CMK (cell line): ENCODE measurements at places on chromosomes 6 and 20.

DNA sequence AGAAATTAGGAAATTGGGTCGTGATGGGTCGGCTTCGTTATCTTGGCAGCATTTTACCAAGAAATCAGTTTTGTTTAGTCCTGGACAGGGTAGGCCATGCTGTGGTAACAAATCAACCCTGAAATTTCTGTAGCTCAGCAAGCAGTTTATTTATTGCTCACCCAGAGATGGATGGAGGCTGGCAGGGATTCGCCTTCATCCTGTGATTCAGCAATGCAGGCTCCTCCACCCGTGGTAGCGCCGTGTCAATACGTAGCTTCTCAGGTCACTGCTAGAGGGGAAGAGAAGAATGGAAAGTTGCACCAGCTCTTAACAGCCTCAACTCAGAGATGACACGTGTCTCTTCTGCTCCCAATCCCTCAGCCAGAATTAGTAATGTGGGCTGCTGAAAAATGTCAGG is 157.0 kb upstream of the SGK1 start:
- DNase-seq = no peak

- no peak for DNase-seq
Measured at GRCh38 chr20:58264271-58264670, 35.8 kb upstream of the ANKRD60 start.

GRCh38 chr20:45945678-45946148 is 11.2 kb downstream of the PCIF1 start:
- DNase-seq = no peak

DNA sequence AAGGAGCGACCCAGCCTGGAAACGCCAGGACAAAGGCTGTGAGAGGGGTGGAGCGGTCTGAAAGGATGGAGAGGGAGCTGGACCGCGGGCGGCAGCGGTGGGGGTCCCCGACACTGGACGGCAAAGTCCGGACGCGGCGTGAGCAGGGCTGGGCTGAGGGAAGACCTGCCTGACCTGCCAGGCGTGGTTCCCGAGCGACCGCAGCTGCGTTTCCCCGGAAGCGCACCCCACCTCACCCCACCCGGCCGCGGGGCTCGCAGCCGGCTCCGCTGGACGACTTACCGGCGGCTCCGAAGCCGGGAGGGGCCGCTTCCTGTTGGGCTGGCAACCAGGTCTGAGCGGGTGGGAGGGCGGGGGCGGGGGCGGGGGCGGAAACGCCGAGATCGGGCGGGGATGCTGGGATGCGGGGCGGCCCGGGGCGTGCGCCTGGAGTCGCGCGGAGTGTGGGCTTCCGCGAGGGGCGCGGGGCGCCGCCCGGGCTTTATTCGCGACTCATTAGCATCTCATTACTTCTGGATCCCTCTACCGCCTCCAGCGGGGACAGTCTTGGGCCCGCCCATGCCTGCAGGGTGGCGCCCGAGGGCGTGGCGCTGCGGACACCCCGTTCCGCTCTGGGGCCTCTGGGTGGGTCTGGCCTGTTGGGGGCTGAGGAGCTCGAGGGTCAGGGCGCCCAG is at the start of gene MICAL1:
MICAL1 (minus strand) TSS at position 336 of the 674 bp plus-strand sequence. CDS start 1,576 bp downstream, outside the sequence.
- peak; percentile 48 for DNase-seq

DNA sequence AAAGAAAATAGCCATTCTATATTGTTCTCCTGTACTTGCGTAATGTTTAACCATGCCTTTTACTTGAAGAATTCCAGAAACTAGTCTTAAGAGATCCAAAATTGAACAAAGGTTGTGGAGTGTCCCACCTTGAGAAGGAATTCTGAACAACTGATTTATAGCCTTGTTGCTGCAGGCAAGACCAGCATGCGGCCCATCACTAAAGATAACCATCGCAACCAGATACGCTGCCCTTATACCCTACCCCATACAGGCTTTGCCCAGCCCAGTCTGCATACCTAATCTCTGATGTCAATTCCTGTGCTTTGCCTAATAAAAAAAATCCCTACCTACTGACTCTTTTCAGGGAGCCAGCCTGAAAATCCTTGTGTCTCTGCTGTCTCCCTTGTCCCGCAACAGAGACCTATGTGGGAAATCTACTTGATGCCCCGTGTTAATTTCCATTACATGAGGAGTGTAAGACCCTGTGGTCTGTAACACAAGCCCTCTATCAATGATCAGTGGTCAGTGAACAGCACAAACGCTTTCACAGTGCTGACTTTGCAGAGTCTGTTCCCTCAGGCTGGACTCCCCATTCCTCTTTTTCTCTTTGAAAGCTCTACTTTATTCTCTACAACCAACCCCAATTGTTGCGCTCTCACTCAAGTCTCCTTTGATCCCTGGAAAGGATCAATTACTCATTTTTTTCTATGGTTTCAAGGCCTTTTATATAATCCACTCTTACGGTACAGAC is 125.7 kb upstream of the BTBD3 start:
- DNase-seq = no peak

DNA sequence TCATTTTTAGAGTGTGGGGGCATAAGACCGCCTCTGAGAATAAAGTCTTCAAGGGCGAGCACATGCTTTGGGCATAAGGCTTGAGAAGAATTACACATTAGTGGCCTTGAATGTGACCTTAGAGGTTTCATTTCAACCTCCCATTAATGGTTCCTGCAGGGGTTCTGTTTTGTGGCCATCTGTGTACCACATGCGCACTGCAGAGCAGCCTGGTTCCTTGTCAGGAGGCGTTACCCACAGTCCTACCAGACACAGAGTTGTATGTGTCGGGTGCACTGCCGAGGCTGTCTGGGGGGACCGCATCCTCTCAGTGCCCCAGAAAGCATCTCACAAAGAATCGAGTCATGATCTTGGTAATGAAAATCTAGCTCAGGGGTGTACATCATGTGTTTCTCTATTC is 115.7 kb downstream of the B3GAT2 start:
- no peak for DNase-seq

DNA sequence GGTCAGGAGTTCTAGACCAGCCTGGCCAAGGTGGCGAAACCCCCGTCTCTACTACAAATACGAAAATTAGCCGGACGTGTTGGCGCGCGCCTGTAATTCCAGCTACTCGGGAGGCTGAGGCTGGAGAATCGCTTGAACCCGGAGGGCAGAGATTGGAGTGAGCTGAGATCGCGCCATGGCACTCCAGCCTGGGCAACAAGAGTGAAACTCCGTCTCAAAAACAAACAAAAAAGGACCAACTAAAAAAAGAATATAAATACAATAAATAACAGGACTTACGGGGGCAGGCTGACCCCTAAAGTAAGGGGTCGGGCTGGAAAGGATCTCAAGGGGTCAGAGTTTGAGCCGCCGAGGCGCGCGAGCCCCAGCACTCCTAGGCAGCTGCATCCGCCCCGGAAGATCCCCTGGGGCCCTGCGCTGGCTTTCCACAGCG is 509 bp upstream of the TPD52L2 start:
- DNase-seq = no peak

DNA sequence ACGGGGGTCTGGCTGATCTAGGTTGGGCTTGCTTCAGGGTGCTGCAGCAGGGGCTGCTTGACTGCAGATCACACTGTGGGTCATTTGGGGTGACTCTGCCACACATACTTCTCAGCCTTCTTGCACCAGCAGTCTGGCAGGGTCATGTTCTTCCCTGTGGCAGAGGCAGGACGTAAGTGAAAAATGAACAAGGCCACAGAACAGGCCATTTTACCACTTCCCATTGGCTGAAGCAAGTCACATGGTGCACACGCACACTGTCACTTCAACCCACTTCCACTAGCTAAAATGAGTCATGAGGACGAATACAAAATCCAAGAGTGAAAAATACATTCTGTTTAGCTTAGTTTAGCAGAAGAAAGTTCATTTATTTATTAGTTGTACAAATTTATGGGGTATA is 168.6 kb upstream of the GGTLC1 start:
- DNase-seq = no peak

DNA sequence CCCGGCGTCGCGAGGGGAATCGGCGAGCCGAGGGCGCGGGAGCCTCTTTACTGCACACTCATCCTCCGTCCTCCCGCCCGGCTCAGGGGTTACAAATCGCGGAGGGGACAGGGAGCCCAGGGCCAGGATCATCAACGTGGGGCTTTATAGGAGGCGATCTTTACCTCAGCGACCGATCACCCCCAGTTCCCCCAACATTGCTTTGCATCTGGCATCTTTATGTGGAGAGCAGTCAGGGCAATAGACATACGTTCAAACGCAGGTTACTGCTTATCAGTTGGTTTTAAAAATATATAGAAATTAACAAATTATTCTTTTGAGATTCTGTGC is 634 bp downstream of the HSF2 start:
- no peak for DNase-seq
